ENCODE measurements at places on chromosomes 2 and 18.

GRCh38 chr2:32478889-32479620, 122.2 kb downstream of the BIRC6 start:
- DNase-seq: no peak

GRCh38 chr2:12918835-12919445, 202.2 kb downstream of the TRIB2 start:
- no peak for DNase-seq

DNA sequence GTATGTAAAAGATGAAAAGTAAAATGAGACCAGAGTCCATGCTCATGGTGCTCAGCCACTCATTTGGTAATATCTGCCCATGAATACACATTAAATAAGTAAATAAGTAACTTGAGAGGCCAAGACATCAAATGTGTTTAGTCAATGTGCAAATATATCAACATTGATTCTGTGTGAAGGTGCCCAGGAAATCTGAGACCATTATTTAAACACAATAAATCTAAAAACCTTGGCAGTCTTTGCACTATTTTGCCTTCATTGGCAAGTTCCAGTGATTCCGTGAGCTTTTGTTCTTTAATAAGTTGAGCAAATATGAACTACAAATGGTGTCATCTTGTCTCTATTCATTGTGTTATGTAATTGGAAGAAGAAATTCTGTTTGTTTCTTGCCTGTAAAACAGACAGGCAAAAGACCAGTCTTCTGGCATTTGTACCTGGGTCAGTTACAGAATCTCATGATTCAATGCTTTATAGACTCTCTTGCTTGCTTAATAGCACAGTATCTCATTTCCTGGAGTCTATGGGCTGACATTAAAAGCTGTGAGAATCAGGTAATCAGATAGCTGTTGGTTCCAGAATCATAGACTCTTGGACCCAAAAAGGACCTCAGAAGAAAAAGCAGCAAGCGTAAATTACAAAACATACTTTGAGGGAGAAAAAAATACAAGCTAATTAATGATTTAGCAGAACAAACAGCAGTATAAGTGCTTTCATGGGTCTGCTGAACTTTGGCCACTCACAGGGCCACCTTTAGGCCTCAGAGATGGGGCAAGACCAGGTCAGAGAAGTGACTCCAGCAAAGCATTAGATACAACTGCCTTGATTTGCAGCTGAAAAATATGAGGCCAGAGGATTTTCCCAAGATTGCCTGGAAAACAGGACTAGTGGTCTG, 20.0 kb upstream of the SERPINB3 start:
- DNase-seq: no peak

GRCh38 chr2:121400201-121400600, 115.2 kb upstream of the TFCP2L1 start:
- DNase-seq: no peak

- no peak for DNase-seq
Observed at GRCh38 chr2:169007941-169008340, 23.2 kb downstream of the ABCB11 start.

DNA sequence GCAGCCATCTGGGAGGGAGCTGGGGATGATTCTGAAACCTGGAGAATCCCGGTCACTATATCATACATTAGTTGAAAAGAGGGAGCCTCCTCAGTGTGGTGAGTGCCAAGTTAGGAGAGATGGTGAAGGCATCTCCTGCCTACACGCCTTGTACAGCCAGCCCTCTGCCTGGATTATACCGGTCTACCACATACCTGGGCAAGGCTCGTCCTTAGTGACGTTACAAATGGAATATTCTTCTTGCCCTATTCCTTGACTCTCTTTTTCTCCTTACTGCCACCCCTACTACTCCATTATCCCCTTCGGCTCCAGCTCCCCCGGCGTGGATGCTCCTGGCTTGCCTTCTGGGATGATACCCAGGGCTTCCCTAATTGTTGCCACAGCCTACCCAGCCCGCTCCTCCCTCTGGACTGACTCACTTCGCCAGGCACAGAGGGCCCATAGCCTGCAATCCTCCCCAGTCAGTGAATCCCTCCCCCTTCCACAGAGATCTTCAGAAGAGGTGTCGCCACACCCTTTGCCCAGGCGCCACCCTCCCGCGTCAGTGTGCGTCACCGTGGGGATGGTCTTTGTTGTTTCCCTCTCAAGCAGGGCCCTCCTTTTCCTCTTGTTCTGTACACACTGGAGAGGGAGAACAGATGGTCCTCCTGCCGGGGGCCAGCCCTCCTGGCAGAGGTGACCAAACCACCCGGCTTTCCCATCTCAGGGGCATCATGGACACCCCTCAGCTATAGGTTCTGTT, 115.2 kb upstream of the EPAS1 start:
- no peak for DNase-seq

Data from endodermal cell (in vitro differentiated cells).